Aortic smooth muscle cell (primary cell): ENCODE measurements at places on chromosomes 7 and 10. TPM values are rescaled to one million over a fixed set of nuclear protein-coding genes. Genes with fewer than 3 reads are reported as not detected.

TAS2R41 gene
- not detected in 2 replicates for total RNA-seq

IFIT1B gene
- 0.06 TPM in 1 of 2 replicates, not detected in the other for total RNA-seq

DRGX gene
- total RNA-seq = not detected in 2 replicates

EVX1 gene
- total RNA-seq = not detected in 2 replicates

NUDT13 gene
- total RNA-seq = 1.3 and 2.0 TPM in 2 replicates

ANKRD2 gene
- total RNA-seq = 0.50 and 1.5 TPM in 2 replicates

MYH16 gene
- not detected in 2 replicates for total RNA-seq

SPDYE11 gene
- total RNA-seq = not detected in 2 replicates

PNLIPRP3 gene
- not detected in 2 replicates for total RNA-seq
